Fibroblast of skin of back (primary cell): ENCODE measurements at places on chromosomes 7 and 10.
A peak's percentile ranks its signal among the peaks of the same experiment; 100 is the strongest.

DNA sequence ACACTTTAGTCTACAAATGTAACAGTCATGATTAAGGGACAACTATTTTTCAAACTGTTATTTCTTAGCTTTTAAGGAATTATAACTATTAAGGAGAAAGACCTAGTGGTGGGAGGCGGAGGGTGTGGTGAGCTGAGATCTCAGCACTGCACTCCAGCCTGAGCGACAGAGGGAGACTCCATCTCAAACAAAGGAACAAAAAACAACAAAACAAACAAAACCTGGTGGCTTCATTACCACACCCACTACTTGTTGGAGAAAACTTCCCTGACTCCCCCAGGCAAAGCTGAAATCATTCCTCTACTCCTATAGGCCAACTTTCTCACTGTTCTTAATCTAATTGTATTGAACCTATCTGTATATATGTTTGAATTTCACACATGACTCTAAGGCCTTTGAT is 3.2 kb downstream of the POLR1F start:
- DNase-seq = no peak

DNA sequence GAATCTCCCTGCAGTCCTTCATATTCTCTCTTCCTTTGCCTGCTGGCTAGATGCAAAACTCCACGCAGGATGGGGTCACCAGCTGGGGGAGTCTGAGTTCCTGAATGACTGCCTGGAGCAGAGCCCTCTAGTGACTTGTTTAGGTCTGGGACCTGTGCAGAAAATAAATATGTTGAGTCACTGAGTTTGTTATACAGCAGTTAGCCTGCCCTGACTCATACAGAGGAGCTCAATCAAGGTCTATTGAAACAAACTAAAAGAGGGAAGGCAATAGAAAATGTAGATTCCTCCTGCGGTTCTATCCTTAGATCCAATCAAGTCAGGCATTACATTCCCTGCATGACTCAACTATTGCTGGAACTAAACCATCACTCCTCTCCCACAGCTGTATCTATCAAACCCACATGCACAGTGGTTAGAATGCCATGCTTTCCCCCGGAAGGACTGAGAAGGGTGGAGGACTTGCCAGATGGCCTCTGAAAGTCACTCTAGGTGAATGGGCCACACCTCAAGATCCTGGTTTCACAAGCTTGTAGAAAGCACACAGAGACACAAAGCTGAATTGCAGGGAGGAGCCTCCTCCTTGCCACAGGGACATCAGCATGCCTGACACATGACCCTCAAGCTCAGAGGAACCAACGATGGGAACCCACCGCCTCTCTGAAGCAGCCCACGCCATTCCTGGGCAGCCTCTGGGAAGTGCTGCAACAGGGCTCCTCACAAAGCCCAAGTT is 73.9 kb downstream of the SH3PXD2A start:
- DNase-seq = peak; percentile 87

GRCh38 chr7:12111422-12112405 is 99.4 kb upstream of the TMEM106B start:
- peak; percentile 3 for DNase-seq

DNA sequence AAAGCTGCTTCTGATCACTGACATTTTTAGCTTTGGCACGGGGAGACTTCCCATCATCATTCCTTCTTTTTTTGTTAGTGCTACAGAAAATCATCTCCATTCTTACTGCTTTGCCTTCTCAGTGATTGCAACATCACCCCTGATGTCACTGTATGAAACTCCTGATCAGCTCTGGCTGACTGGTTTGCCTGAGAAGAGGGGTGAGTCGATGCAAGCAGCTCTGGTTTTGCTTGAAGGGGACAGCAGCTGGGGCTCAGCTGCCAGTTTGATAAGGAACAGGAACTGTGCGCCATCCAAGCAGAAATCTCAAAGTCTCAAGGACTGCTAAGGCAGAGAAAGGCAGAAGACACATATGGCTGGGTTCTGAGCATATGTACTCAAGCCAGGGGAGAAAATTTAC is 808.5 kb upstream of the CELF2 start:
- DNase-seq = peak; percentile 55

GRCh38 chr10:130456616-130457015 is 320.4 kb downstream of the GLRX3 start:
- no peak for DNase-seq
